ENCODE measurements at places on chromosomes 16 and 17. TPM values are rescaled to one million over a fixed set of nuclear protein-coding genes. Genes with fewer than 3 reads are reported as not detected.

C17orf67 gene
- 2.2 TPM for total RNA-seq

OR4D1 gene
- not detected for total RNA-seq

GP1BA gene
- total RNA-seq = not detected

ADAD2 gene
- not detected for total RNA-seq

GRCh38 chr17:56761387-56761786 is 72.3 kb downstream of the C17orf67 start:
- peaks cover 7% of the 10 kb centered on the region for H3K27me3 ChIP-seq
- DNase-seq = no peak
- H3K27ac ChIP-seq = no peak overlapping the region
- no peak overlapping the region for H3K4me3 ChIP-seq

DNA sequence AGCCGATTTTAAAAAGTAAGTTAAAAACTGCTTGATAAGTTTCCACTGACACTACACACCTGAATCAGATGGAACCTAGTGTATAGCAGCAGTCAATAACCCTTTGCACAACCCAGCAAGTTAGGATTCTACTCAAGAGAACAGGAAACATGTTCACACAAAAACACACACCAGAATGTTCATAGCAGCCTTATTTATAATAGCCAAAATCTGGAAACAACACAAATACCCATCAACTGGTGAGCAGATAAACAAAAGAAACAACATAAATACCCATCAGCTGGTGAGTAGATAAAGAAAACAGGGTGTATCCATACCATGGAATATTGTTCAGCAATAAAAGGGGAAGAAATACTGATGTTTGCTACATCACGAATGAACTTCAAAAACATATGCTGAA is 2.7 kb upstream of the CDH11 start:
- H3K4me1 ChIP-seq = peaks cover 15% of the 10 kb centered on the region
- H3K27me3 ChIP-seq = no peaks in the 10 kb centered on the region
- no peak overlapping the region for H3K27ac ChIP-seq
- H3K36me3 ChIP-seq = no peaks in the 10 kb centered on the region

DNA sequence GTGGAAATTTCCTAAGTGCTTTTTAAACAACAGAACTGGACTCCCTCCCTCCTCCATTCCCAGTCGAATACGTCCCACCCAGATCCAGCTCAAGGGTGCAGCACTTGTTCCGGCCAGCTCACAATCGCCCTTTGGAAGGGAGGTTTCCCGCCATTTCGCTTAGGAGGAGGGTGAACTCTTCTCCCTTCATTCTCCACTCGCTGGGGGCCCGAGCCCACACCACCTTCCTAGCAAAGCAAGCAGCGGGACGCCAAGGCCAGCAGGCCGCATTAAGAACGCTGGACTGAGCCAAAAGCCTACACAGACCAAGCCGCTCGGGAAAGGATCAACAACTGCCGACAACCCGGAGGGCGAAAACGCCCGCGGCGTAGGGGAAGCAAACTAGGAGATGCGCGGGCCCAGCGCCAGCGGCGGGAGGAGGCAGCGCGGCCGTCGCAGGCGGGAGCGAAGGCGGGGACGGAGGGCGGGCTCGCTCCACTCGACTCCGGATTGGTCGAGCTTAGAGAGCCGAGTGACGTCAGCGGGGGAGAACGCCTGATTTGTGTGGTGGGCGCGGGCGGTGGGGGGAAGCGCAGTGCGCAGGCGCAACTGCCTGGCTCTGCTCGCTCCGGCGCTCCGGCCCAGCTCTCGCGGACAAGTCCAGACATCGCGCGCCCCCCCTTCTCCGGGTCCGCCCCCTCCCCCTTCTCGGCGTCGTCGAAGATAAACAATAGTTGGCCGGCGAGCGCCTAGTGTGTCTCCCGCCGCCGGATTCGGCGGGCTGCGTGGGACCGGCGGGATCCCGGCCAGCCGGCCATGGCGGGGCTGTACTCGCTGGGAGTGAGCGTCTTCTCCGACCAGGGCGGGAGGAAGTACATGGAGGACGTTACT is at the start of gene PPM1D:
PPM1D (plus strand) TSS at position 574 of the 870 bp plus-strand sequence; CDS start at position 796, 222 bp downstream.
- DNase-seq = peak; percentile 94
- peak within 1 kb of the TSS; percentile 93 for H3K27ac ChIP-seq
- peaks cover 6% of the 10 kb centered on the region for H3K4me1 ChIP-seq
- no peaks in the 10 kb centered on the region for H3K36me3 ChIP-seq

GRCh38 chr16:10256784-10257641 is 74.8 kb upstream of the GRIN2A start:
- no peak overlapping the region for H3K4me3 ChIP-seq
- H3K36me3 ChIP-seq = no peaks in the 10 kb centered on the region
- H3K27me3 ChIP-seq = no peaks in the 10 kb centered on the region
- H3K4me1 ChIP-seq = no peaks in the 10 kb centered on the region
- DNase-seq = no peak

- no peak overlapping the region for H3K4me3 ChIP-seq
- H3K4me1 ChIP-seq = peaks cover 4% of the 10 kb centered on the region
These were observed 1.6 kb downstream of the PPL start for GRCh38 chr16:4935241-4935855.

DNA sequence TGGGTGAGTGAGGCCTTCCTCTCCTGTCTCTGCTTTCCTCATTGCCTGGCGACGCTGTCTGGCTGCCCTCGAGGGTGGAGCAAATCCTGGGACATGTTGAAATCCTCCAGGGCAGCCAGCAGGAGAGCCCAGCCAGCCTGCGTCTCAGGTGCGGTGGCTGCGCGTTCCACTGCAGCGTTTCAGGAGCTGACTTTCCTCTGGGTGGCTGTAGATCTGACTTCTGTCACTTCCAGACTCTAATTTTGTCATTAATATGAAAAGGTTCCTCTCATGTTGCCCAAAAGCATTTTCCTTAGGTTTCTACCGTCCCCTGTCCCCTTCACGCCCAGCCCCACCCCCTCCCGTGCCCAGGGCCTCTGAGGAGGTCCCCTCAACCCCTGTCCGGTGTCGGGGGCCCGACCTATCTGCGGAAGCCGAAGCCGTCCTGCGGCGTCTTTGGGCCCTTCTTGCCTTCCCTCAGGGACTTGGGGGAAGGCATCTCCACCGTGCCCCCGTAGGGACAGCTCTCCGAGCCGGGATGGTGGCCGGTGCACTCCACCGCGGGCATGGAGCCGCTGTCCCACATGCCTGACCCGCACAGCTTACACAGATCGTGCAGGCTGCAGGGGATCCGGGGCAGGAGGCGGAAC is 95.1 kb downstream of the TBC1D16 start:
- H3K36me3 ChIP-seq = peaks cover 3% of the 10 kb centered on the region
- no peaks in the 10 kb centered on the region for H3K27me3 ChIP-seq
- H3K27ac ChIP-seq = no peak overlapping the region
- peaks cover 2% of the 10 kb centered on the region for H3K4me1 ChIP-seq

GRCh38 chr16:25140459-25140858 is 28.9 kb downstream of the LCMT1 start:
- no peaks in the 10 kb centered on the region for H3K4me1 ChIP-seq
- H3K36me3 ChIP-seq = peaks cover 12% of the 10 kb centered on the region
- H3K27me3 ChIP-seq = no peaks in the 10 kb centered on the region
- peak; percentile 58 for DNase-seq

- no peak overlapping the region for H3K4me3 ChIP-seq
- peaks cover 11% of the 10 kb centered on the region for H3K27me3 ChIP-seq
- no peaks in the 10 kb centered on the region for H3K36me3 ChIP-seq
- no peaks in the 10 kb centered on the region for H3K4me1 ChIP-seq
These were observed 46.3 kb downstream of the ABCC12 start for GRCh38 chr16:48109475-48109874.

GRCh38 chr17:27473748-27474609 is 17.7 kb downstream of the KSR1 start:
- peaks cover 24% of the 10 kb centered on the region for H3K4me1 ChIP-seq
- H3K36me3 ChIP-seq = no peaks in the 10 kb centered on the region
- H3K27ac ChIP-seq = no peak overlapping the region

- H3K27ac ChIP-seq = no peak overlapping the region
- no peaks in the 10 kb centered on the region for H3K36me3 ChIP-seq
- H3K27me3 ChIP-seq = no peaks in the 10 kb centered on the region
- DNase-seq = no peak
- H3K4me3 ChIP-seq = no peak overlapping the region
These were observed 160.0 kb downstream of the CBLN1 start for GRCh38 chr16:49121636-49122035.

- H3K4me1 ChIP-seq = peaks cover 67% of the 10 kb centered on the region
- H3K36me3 ChIP-seq = peaks cover 2% of the 10 kb centered on the region
- peak overlapping the region; percentile 47 for H3K27ac ChIP-seq
- no peaks in the 10 kb centered on the region for H3K27me3 ChIP-seq
- peak; percentile 83 for DNase-seq
- no peak overlapping the region for H3K4me3 ChIP-seq
These were observed 268.8 kb downstream of the SEC14L1 start for GRCh38 chr17:77409282-77410161.

DNA sequence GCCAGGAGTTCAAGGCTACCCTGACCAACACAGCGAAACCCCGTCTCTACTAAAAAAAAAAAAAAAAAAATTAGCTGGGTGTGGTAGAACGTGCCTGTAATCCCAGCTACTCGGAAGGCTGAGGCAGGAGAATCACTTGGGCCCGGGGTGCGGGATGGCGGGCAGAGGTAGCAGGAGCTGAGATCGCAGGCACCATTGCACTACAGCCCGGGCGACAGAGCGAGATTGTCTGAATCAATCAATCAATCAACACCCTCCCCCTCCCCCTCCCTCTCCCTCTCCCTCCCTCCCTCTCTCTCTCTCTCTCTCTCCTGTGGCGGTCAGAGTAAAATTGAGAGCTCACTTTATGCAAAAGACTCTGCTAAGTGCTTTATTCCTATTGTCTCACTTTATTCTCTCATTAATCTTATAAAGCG is 1.2 kb downstream of the HSDL1 start:
- no peak for DNase-seq
- peaks cover 5% of the 10 kb centered on the region for H3K27me3 ChIP-seq
- peak overlapping the region; percentile 73 for H3K4me3 ChIP-seq

DNA sequence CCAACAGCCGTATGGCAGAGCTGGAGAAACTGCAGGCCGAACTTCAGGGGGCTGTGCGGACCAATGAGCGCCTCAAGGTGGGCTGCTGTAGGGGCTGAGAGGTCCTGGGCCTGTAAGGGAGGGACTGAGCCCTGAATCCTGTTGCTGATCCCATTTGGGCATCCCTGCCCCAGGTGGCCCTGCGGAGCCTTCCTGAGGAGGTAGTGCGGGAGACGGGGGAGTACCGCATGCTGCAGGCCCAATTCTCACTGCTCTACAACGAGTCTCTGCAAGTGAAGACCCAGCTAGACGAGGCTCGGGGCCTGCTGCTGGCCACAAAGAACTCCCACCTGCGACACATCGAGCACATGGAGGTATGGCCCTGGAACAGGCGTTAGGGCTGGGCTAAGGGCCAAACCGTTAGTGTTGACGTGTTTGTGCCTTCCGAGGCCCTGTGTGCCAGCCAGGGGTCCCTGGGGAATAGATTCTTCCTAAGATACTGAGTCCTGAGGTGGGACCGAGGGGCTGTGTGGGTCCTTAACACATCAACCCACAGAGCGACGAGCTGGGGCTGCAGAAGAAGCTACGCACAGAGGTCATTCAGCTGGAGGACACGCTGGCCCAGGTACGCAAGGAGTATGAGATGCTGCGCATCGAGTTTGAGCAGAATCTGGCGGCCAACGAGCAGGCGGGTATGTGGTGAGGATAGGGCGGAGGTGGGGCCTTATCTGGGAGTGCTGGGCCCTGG is 4.2 kb downstream of the RNF40 start:
- no peak for DNase-seq
- H3K27ac ChIP-seq = no peak overlapping the region
- no peaks in the 10 kb centered on the region for H3K27me3 ChIP-seq
- peaks cover 6% of the 10 kb centered on the region for H3K4me1 ChIP-seq
- H3K36me3 ChIP-seq = peaks cover 59% of the 10 kb centered on the region

GRCh38 chr16:86653285-86654006 is 75.1 kb downstream of the FOXL1 start:
- no peak overlapping the region for H3K4me3 ChIP-seq
- peak; percentile 70 for DNase-seq
- peaks cover 16% of the 10 kb centered on the region for H3K4me1 ChIP-seq
- no peaks in the 10 kb centered on the region for H3K36me3 ChIP-seq

GRCh38 chr16:48350736-48351135 is 34.5 kb downstream of the SIAH1 start:
- no peak for DNase-seq
- peaks cover 27% of the 10 kb centered on the region for H3K36me3 ChIP-seq
- H3K27ac ChIP-seq = no peak overlapping the region
- H3K4me1 ChIP-seq = no peaks in the 10 kb centered on the region

- H3K27me3 ChIP-seq = no peaks in the 10 kb centered on the region
- H3K4me1 ChIP-seq = peaks cover 11% of the 10 kb centered on the region
- no peak overlapping the region for H3K27ac ChIP-seq
- H3K4me3 ChIP-seq = no peak overlapping the region
- DNase-seq = no peak
- H3K36me3 ChIP-seq = no peaks in the 10 kb centered on the region
These were observed 30.6 kb downstream of the C16orf74 start for GRCh38 chr16:85720302-85720637.

- no peaks in the 10 kb centered on the region for H3K4me1 ChIP-seq
- no peak for DNase-seq
- H3K27ac ChIP-seq = no peak overlapping the region
- no peaks in the 10 kb centered on the region for H3K36me3 ChIP-seq
These were observed 206.3 kb upstream of the FOXF1 start for GRCh38 chr16:86303787-86304678.

DNA sequence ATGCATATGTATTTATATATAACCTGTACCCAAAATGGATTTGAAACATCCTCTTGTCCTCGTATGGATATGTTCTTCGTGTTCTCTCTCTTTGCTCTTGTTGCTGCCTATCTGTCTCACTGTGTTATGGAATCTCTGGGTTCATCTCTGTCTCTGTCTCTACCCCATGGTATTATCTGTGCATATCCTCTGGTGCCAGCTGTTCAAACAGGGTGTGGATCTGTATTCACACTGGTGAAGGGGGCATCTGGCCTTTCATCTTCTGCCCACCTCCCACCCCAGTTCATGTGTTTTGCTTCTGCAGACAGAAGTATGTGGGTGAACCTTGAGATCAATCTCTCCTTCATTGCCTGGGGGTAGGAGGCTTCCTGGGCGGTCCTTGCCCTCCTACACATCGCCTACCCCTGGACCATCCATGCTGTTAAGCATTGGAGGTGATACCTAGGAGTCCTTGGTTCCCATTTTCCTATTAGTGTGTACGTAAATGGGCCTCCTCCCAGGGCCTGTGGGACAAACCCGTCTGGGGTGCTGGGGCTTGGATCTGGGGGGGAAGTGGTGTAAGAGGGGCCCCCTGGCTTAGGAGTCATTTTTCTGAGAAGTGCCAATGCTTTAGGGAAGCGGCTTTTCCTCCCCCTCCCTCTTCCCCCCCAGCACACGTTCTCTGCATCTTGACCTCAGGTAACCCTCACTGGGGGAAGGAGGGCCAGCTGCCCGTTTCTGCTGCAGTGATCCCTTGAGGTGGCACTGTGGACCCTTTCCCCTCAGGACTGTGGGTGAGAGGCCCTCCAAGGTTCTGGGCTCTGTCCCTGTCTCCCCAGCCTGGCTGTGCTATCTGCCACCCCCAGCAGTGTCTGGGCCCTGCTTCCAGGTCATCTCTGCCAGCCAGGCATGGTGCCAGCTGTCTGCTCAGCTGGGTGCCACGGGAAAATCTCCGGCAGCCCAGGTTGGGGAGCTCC is 21.1 kb downstream of the RARA start:
- no peak for DNase-seq
- H3K4me3 ChIP-seq = no peak overlapping the region
- no peaks in the 10 kb centered on the region for H3K36me3 ChIP-seq
- no peaks in the 10 kb centered on the region for H3K27me3 ChIP-seq
- no peak overlapping the region for H3K27ac ChIP-seq
- H3K4me1 ChIP-seq = peaks cover 27% of the 10 kb centered on the region

All from astrocyte (in vitro differentiated cells and primary cell).